Prostate gland (tissue), 2 donors: ENCODE measurements at places on chromosomes 2 and 18. TPM values are rescaled to one million over a fixed set of nuclear protein-coding genes. Genes with fewer than 3 reads are reported as not detected.

GPR75 gene
- 8.3 TPM for total RNA-seq

DNA sequence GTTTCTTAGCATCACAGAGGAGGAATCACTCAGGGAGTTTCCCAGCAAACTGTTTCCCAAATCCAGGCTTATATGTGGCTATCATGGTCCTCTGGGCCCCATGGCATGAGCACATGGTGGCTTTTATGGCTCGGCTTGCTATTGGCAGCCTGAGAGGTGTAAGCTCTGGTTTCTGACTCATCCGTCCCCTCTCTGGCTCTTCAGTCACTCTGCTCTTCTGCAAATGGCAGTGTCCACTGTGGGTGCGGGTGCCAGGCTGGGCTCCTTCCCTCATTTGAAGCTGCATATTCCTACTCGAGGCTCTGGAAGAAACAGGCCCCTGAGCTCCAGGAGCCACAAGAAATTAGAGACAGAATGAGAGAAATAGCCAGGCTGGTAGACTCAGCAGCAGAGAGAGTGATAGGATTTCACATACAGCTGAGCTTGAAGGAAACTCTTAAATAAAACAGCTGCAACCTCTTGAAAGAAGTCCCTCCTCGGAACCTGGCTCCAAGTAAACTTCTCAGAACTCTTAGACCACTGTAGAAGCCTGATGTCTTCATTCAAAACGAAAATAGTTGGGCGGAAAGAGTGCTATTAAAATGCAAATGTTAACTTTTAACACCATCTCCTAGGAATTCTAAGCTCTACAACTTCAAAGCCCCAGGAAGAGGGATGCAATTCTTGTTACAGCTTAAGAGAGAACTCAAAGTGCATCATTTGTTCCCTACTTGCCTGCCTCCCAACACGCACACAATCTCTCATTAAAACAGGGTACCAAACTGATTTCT, 212.6 kb upstream of the SP5 start:
- H3K27me3 ChIP-seq = no peaks in the 10 kb centered on the region
- no peak for DNase-seq
- no peak overlapping the region for H3K4me3 ChIP-seq
- H3K4me1 ChIP-seq = peaks cover 9% of the 10 kb centered on the region
- H3K27ac ChIP-seq = no peak overlapping the region

GRCh38 chr2:105773568-105773967, 28.9 kb downstream of the NCK2 start:
- H3K4me3 ChIP-seq = no peak overlapping the region
- H3K27ac ChIP-seq = no peak overlapping the region
- no peak for DNase-seq
- no peaks in the 10 kb centered on the region for H3K36me3 ChIP-seq
- no peaks in the 10 kb centered on the region for H3K4me1 ChIP-seq

GRCh38 chr2:3594493-3595281, at the start of gene COLEC11:
TSS of gene COLEC11 (plus strand) at chr2:3595112. CDS start at chr2:3604341, 9,229 bp downstream.
- H3K27ac ChIP-seq = no peak within 1 kb of the TSS
- DNase-seq = no peak
- no peaks in the 10 kb centered on the region for H3K4me1 ChIP-seq
- H3K27me3 ChIP-seq = no peaks in the 10 kb centered on the region
- H3K36me3 ChIP-seq = no peaks in the 10 kb centered on the region

DNA sequence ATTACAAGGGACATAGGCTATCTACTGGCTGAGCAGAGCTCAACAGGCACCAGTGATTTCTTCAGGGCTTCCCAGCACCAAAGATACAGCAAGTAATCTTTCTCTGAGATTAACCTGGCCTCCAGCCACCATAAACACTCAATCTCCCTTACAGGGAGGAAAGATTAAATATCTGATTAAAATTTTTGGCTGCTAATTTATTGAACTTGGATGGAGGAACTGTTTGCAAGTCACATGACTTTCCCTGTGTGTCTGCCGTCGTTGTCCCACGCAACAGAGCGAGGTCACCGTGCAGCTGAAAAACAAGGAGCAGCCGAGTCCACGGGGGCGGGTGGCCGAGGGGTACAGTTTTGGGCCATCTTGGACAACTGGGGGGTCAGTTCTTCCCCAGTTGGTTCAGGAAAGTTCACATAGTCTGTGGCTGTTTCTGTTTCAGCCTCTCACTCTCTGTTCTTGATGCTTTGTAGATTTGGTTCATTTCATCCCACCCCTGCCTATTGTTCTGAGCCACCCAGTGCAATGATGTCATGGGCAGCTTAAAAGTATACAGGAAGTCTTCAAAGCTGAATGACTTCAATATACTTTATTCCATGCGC, 186.8 kb upstream of the CTAGE1 start:
- H3K4me3 ChIP-seq = peak overlapping the region; percentile 6
- H3K27ac ChIP-seq = peak overlapping the region; percentile 33
- H3K36me3 ChIP-seq = no peaks in the 10 kb centered on the region
- DNase-seq = peak; percentile 63
- H3K4me1 ChIP-seq = peaks cover 4% of the 10 kb centered on the region
- no peaks in the 10 kb centered on the region for H3K27me3 ChIP-seq
